NCI-H1417 treated with DMSO at 0.1 percent for 48 hours (cell line): ENCODE measurements at places on chromosomes 2 and 18.
A peak's percentile ranks its signal among the peaks of the same experiment; 100 is the strongest.

DNA sequence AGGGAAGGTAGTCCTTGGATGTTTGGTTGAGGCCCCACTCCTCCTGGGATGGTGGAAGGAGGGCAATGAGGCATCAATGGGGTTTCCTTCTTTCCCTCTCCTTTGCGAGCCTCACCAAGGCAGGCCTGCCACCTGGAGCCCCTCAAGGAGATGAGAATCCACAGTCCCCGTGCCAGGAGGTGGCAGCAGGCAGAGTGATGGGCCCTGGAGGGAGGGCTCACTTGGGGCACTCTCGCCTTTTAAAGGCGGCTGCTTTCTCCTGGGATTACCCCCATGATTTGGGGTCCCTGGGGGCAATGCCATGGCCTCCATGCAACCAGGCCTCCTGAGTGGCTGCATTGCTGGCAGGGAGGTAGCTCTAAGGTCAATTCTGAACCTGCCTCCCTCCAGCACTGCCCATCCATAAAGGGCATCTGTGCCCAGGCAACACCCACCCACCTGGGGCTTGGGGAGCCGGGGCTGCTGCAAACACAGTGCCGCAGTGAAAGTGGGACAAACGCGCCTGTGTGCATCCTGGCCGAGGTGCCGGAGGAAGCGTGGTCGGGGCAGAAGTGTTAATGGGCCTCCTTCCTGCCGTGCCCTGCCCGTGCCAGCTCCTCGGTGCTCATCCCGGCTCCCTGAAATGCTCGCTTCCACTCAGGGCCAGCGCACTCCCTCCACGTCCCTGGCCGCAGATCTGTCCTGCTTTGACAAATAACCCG is 55.9 kb downstream of the ZFP36L2 start:
- no peak for DNase-seq

- no peak for DNase-seq
Observed at GRCh38 chr2:130380096-130380934, 24.5 kb downstream of the PTPN18 start.

DNA sequence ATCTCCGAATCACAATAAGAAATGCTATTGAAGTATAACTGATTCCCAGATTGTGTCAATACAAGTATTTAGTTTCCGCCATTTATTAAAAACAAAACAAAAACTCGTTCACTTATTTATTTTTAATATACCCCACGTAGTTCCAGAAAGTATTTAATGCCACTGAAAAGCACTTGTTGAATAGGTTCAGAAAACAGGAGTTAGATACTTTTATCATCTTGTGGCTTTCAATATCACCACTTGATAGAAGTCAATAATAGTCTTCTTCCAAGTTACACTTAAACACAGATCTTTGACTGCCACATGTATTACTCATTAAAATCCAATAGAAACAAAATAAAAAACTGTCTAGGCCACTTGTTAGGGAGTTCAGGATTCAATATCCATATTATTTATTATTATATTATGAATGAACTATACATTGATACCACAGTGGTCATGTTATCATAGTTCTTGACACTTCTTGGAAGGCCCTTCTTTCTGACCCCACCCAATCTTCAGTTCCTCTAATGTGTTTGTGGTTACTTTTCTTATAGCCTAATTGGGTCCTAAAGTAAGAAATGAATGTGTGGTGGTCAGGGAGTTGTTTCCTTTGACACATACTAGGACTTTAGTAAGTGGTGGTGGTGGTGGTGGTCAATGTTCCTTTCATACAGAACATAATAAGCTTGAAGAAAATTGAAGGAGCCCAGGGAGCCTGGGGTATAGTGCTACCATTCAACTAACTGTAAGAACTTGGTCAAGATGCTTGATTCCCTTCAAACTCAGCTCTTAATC is 221.3 kb upstream of the ITGA4 start:
- no peak for DNase-seq

GRCh38 chr2:147033044-147033443 is 811.8 kb upstream of the ACVR2A start:
- no peak for DNase-seq

DNA sequence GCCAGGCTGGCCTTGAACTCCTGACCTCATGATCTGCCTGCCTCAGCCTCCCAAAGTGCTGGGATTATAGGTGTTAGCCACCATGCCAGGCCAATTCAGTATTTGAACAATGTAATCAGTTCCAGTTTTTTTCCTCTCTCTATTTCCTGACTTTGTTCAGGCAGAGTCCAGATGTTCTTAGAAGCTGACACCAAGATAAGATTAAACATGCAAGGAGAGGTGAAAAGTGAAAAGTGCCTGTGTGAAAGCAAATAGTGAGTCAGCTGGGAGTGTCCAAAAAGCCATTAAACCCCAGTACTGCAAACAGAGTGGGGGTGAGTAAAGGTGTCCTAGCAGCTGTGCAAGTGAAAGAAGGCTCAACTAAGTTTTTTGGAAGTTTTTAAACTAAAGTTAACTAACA is 231.5 kb downstream of the PTH2R start:
- DNase-seq, result no peak

DNA sequence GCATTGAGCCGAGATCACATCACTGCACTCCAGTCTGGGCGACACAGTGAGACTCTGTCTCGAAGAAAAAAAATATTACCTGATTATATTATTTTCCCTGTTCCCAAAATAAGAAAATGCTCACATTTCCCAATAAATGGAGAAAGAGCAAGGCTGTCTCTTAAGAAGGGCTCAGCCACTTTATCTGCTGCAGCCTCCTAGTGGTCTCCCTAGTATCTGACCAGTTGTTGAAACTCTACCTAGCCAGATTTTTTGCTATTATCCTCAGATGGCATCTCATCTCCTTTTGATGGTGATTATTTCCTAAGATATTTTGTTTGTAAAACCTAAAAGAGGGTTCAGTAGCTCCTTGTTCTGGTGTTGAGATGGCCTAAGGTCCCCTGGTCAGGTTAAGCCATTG is 114.3 kb downstream of the TPGS2 start:
- no peak for DNase-seq

DNA sequence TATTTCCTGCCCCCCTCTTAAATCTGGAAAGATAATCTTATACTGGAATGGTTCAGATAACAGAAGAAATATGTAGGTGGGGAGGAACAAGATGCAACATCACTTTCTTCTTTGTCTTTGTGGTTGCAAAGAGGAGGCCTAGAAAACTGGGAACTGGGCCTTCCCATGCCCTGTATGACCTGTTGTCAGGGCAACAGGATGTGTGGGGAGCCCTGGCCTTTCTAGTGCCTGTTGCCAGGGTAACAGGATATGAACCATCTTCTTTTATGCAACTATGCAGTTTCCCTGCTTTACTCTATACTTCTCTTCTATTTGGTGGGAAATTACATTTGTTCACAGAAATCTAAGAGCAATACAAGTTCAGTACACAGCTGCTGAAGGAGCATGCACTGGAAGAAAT is 79.8 kb upstream of the PDE1A start:
- DNase-seq, result no peak

GRCh38 chr2:26534098-26534864 is 56.4 kb upstream of the OTOF start:
- DNase-seq, result no peak

- no peak for DNase-seq
Observed at GRCh38 chr2:140851258-140851981, 1279.4 kb downstream of the LRP1B start.

DNA sequence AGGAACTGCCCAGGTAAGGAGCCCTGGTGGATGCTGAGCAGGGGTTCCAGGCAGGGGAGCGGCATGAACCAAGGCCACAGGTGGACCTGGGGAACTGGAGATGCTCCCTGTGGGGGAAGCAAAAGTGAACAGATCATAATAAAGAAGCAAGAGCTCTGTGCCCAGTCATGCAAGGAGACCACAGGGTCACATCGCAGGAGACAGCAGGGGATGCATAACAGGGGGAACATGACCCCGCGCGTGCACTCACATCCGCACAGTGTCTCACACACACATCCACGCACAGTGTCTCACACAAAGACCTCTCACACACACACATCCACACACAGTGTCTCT is 473.3 kb upstream of the HS6ST1 start:
- no peak for DNase-seq

- no peak for DNase-seq
Observed at GRCh38 chr2:138964418-138964817, 184.2 kb upstream of the NXPH2 start.

DNA sequence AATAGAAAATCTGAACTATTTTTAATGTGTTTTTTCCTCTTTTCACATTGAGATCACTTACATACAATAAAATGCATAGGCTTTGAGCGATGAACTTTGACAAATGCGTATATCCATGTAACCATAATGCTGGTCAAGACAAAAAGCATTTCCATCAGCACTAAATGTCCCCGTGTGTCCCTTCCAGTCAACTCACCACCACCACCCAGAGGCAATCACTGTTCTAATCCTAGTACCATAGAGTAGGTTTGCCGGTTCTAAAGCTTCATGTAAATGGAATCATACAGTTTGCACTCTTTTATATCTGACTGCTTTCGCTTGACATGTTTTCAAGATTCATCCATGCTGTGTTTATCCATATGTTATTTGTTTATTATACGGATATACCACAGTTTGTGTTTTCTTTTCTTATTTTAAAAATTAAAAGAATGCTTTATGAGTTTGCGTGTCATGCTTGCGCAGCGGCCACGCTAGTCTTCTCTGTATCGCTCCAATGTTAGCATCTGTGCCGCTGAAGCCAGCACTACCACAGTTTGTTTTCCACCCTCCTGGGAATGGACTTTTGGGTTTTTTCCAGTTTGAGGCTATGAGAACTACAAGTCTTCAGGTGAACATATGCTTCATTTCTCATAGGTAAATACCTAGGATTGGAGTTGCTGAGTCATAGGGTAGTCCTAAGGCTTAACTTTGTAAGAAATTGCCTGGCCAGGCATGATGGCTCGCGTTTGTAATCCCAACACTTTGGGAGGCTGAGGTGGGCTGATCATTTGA is 197.5 kb upstream of the CHAC2 start:
- DNase-seq, result no peak

- peak; percentile 45 for DNase-seq
Observed at GRCh38 chr2:216692636-216693413, 2.5 kb downstream of the IGFBP5 start.

DNA sequence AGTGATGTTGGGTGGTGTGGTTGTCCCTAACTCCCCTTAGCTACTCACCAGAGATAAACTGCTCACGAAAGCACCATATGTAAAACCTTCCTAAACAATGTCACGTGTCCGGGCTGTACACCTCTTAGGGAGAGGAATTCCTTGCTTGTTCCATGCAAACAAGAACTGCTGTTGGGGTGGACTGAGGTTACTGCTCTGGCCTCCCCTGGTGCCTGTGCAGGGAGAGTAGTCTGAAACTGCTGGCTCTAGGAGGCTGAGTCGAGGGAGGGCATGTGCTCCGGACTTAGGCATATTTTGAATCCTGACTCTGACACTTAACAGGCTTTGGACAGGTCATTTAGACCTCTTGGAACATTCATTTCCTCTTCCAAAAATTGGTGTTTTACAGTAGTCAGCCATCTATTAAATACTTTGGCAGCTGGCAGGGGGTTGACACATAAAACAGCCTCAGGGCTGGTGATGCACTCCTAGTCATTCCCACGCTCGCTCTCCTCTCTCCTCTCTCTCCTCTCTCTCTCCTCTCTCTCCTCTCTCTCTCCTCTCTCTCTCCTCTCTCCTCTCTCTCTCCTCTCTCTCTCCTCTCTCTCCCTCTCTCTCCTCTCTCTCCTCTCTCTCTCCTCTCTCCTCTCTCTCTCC is 10.6 kb downstream of the THNSL2 start:
- DNase-seq, result no peak

GRCh38 chr2:198698230-198698629 is 759.5 kb downstream of the SATB2 start:
- DNase-seq, result no peak

GRCh38 chr18:3121259-3121658 is 98.5 kb downstream of the MYOM1 start:
- DNase-seq, result no peak

GRCh38 chr18:67618061-67618460 is 101.5 kb upstream of the DSEL start:
- no peak for DNase-seq

- DNase-seq, result no peak
Observed at GRCh38 chr2:94874277-94874997, 3.2 kb downstream of the TEKT4 start.

GRCh38 chr2:238864207-238865014 is 16.5 kb downstream of the TWIST2 start:
- no peak for DNase-seq

DNA sequence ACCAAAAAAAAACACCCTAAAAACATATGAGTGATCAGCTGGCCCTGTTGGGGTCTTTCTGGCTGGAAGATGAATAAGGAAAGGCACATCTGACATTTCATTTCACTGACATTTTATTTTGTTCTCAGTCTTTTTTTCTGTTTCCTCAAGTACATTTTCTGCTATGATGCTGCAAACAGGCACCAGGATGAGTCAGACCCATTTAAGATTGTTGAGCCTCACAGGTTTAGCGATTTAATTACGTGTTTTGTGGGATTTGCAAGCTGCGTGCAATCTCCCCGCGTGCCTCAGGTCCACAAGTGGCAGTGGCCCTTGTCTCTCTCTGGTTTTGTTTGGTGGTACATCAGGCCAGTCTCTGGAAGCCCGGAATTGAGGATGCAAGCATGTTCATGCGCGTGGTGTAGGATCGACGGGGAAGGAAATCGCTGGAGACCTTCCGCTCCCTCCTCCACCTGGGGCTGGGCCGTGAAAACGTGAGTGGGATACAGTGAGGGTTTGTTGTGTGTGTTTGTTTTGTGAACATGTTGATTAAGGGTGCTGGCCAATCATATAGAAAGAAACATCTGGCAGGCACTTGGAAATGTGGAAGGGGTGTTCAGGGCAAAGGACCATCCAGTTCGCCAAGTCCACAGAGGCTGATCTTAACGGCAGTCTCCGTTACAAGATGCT is 120.2 kb upstream of the ZNF516 start:
- DNase-seq, result no peak

DNA sequence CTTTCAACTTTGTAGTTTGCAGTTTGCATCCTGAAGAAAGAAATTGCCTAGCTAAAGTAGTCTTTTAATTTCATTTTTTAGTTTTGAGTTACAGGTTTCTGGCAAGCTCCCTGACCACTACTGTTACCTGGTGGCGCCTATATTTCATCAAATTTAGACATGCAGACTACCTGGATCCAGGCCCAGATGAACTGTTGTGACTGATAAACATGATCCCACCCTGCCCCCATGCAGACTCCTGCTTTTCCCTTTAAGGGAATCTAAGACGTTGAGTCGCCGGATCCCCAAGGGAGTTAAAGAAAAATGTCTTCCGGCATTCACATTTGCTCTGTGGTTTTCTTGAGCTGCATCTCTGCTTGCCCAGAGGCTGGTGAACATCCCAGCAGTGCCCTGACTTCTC is 22.2 kb downstream of the METAP1D start:
- DNase-seq, result no peak

DNA sequence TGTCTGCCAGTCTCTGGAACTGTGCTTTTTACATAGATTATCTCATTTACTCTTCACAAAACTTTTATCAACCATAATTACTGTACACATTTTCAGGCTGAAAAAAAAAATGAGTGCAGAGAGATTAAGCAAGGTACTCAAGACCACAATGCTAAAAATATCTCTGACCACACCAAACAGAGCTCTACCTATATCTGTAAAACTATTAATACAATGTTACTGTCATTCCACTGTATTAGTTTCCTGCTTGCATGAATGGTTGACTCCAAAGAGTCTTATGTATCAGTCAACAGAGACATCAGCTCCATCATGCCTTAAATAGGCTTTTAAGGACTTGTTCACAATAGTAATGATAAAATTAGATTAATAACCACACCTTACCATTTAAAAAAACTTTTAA is 134.7 kb upstream of the CCDC150 start:
- no peak for DNase-seq
